ENCODE measurements at places on chromosomes 5 and 9.

DNA sequence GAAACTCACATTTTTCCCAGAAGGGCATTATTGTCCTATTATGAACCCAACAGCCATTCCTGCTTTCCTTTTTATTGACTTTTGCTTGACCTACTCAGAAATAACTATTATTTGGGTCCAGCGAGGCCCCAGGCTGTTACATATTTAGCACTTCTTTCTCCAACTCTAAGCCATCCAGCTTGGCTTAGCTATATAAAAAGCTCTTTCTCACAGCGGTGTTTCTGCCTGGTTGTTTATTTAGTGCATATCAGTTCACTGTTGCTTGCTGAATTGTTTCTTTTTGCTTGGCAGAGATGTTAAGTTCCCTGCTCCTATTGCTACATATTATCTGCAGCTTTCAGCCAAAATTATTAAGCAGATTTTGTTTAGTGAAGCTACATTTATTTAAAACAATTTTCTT, 1156.8 kb upstream of the SEMA6A start:
- no peak for DNase-seq

GRCh38 chr9:111287127-111287526, 42.9 kb downstream of the OR2K2 start:
- no peak for DNase-seq

DNA sequence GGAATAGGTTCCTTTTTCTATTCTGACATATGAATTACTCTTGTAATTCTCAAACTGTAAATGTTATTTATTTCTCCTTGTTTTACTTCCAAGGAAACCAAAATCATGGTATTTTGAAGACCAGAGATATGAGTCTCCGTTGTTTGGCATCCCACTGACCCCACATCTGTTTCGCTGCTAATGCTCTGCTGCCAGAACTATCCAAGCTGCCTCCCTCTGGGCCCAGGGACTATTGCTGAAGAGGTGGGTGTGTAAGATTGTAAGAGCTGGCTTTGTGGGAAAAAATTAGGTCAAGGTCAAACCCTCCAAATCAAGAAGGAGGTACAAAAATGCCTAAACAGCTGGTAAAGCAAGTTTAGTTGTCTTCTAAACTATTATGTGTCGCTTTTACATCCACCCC, 129.4 kb upstream of the MYO10 start:
- no peak for DNase-seq

DNA sequence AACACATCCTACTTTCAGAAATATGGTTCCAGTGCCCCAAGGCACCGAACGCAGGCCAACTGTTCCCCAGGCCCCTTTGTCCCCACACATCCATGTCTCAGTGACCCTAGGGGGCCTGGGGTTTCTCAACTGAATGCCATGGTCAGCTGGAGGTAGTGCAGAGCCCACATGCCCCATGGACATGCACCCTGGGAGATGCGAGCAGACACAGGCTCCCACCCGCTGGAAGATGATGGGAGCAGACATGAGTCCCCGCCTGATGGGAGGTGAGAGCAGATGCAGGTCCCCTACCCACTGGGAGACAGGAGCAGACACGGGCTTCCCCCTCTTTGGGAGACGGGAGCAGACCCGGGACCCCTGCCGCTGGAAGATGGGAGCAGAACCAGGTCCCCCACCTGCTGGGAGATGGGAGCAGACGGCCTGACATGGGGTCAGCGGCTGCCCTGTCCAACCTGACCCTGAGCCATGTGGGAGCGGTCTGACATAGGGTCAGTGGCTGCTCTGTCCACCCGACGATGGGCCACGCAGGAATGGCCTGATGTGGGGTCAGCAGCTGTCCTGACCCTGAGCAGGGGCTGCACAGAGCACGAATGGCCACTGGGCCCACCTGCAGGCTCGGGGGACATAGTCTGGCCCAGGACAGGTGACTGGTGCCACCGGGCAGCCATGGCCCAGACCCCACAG, 18.4 kb downstream of the ZDHHC11B start:
- DNase-seq, result peak; percentile 32

- no peak for DNase-seq
Measured at GRCh38 chr5:13955896-13956295, 11.4 kb upstream of the DNAH5 start.

DNA sequence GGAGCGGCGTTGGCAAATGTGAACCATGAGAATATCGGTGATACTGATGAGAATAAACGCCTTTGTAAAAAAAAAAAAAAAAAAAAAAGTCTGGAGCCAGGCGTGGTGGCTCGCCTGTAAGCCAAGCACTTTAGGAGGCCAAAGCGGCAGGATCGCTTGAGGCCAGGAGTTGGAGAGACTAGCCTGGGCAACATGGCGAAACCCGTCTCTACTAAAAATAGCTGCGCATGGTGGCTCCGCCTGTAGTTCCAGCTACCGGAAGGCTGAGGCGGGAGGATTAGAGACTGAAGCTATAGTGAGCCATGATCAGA, 425 bp upstream of the NFX1 start:
- no peak for DNase-seq

GRCh38 chr5:14743601-14744295, 79.2 kb downstream of the OTULIN start:
- no peak for DNase-seq

- DNase-seq, result no peak
Measured at GRCh38 chr5:107302441-107302840, 368.3 kb downstream of the EFNA5 start.

DNA sequence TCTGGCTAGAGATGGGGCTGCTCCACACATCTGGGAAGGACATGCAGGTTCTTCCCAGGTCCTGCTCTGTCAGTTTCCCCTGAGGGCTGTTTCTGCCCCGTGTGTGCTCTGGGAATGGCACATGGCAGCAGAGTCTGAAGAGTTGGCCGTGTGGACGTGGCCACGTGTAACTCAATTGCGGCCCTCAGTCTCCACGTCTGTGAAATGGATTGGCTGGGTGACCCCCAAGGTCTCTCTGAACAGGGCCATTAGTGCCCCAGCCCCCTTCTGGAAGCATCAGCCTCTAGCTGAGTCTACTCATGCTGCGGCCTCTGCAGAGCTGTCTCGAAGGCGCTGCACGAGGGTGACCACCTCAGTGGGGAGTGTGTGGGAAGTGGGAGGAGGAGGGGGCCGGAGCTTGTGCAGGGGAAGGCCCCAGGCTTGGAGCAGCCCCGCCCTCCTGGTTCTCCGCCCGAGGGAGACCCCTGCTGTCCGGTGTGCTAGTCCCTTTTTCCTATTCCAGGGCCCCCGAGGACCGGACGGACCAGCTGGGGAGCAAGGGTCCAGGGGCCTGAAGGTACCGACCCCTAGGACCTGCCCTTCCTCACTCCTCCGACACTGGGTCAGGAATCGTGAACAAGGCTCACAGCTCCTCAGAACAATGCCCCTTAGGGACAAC, 58.9 kb upstream of the ORM1 start:
- no peak for DNase-seq

GRCh38 chr5:42228279-42228678, 195.0 kb upstream of the GHR start:
- DNase-seq, result no peak

DNA sequence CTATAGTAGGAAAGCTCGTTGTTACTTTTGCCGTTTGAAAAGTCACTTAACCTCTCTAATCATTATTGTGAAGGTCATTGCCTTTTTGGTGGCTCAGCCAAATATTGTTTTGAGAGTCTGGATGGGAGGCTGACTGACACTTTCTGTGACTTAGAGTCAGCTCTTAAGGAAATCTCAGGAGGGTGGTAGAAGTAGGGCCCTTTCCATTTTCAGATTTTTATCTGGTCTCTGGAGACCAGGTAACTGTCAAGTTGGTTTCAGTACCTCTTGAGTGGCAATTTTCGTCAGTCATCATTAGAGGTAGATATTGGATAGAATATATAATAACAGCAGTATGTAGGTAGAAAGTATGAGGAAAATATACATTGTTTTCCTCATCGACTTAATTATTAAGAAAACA, 23.3 kb downstream of the UGCG start:
- no peak for DNase-seq

- DNase-seq, result no peak
Measured at GRCh38 chr5:132025403-132025971, 14.0 kb upstream of the ACSL6 start.

- no peak for DNase-seq
Measured at GRCh38 chr5:124956471-124957029, 210.1 kb upstream of the ZNF608 start.

DNA sequence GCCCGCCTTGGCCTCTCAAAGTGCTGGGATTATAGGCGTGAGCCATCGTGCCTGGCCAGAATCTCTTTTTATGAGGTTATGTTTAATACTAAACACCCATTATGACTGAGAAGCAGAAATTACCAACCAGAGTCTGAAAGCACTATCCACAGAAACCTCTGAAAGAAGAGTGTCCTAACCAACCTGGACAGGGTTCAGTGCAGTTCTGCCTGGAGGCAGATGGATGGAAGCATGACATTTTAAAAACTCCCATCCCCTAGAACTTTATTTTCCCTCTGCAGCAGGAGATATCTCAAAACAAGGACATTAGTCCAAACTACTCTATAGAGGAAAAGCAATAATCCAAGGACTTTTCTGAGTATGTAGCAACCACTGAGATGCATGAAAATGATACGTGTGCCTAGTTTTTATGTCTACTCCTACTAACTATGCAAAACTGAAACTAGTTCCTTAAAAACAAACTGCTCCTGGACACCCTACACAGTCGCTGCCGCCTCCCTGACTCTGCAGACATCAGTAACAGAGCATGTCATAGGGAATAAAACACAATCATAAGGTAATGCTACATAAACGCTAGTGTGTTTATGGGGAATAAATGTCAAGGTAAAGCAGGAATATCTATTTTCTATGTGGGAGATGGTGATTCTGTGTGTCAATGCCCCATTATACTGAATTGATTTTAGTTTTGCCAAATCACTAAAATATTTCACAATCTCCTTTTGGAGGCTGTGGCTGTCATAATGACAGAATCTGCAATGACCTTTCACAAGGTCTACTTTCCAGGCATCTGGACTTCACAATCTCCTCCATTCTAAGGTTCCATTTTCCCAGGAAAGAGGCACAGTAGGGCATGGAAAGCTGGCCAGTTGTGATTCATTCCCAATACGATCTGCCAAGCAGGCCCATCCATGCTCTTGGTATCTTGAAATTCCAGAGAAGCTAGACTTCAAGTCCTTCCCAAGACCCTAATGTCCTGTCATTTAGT, 122.8 kb downstream of the SIL1 start:
- no peak for DNase-seq

DNA sequence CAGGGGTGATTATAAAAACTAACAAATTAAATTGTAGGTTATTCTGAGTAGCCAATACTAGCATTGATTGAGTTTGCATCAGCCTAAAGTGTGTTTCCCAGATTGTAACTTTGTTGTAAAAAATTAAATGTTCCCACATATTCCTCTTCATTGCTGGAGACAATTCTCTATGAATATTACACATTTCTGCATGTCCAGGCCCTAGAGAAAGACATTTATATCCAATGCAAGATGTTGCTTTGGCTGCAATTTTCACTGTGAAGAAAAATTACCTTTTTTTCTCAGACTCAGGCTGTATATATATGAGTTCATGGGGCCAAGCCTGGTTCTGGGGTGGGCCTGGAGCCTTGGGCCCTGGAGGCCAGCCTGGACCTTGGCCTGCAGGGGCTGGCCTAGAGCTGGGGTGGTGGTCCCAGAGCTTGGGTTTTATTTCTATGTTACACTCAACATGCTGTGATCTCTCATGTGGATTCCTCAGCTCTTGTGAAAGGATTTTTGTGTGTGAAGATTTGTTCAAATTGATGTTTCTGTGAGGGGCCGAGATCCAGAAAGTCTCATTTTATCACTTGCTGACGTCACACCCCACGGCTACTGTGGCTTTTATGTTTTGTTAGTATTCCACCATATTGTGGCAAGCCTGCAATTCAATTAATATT, 232.5 kb downstream of the SPATA31A1 start:
- no peak for DNase-seq

DNA sequence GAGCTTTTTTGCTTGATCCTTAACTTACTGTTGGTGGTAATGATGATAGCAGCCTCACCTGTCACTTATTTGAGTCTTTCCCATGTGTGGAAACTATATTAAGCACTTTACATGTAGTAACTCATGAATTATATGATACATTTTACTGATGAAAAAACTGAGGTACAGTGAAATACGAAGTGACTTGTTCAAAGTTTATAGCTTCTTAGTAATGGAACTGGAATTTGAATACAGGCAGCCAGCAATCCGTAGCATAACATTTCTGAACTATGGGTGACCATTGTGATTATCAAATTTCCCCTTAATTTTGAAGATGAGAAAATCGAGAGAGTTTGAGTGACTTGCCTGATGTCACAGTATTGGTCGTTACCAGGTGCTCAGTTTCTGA, 17.3 kb downstream of the SCAMP1 start:
- no peak for DNase-seq

DNA sequence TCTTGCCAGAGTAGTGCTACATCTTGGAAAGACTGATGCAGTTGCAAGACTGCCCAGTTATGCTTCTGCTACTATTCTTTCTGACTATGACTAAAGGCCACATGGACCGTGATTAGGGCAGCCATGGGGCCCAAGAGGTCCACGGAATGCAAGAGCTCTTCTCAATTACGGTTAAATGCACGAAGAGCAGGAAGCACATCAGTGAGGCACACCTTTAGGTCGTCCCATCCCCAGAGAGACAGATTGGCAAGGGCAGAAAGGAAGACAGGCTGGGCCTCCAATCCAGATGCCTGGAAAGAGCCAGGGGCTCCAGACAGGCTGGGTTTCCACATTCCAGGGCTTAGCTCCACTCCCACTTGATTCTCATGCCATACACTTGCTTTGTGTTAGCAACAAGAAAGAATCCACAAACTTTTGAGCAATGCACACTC, 132.3 kb upstream of the SLIT3 start:
- no peak for DNase-seq

GRCh38 chr5:96506376-96506775, 73.3 kb upstream of the PCSK1 start:
- DNase-seq, result no peak

- no peak for DNase-seq
Measured at GRCh38 chr9:16125629-16126028, 572.8 kb downstream of the CCDC171 start.

- DNase-seq, result no peak
Measured at GRCh38 chr5:83711982-83712601, 8.6 kb downstream of the HAPLN1 start.

- no peak for DNase-seq
Measured at GRCh38 chr9:129562514-129562913, 58.4 kb downstream of the C9orf50 start.

GRCh38 chr9:114001410-114001685, 76.8 kb downstream of the AMBP start:
- no peak for DNase-seq

DNA sequence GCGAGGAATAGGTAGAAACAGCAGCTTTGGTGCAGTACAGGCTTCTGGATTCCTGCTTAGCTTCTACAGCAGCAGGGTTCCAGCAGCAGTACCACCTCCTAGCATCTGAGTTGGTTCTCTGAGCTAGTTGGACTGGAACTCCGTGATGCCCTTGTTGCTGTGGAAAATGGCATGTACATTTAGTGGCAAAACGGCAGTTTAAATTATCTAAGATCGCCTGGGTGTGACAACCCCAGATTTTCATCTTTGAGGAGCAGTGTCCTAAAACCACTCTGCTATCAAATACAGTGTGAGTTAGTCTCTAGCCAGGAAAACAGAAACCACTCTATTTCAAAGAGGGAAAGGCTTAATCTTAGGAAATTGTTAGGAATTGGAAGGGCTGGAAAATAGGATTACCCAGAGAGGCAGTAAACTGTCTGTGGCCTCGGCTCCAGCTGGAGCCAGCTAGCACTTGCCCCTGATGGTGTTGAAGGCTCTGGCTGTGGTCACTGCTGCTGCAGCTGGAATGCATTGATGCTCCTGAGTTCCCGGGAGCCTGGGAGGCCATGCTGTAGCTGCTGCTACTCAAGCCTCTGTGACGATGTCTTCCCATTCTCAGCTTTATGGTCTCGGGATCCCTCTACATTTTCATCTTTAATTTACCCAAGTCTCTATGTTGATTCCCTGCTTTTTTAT, 29.4 kb downstream of the RAD23B start:
- DNase-seq, result no peak
